ENCODE measurements at places on chromosomes 2 and 18. TPM values are rescaled to one million over a fixed set of nuclear protein-coding genes. Genes with fewer than 3 reads are reported as not detected.

- H3K4me3 ChIP-seq: no peak overlapping the region
- H3K27ac ChIP-seq: no peak overlapping the region
These were observed 128.4 kb upstream of the MC4R start for GRCh38 chr18:60500960-60501359.

- H3K27me3 ChIP-seq: no peaks in the 10 kb centered on the region
These were observed 276.5 kb upstream of the MC4R start for GRCh38 chr18:60649107-60649506.

DNA sequence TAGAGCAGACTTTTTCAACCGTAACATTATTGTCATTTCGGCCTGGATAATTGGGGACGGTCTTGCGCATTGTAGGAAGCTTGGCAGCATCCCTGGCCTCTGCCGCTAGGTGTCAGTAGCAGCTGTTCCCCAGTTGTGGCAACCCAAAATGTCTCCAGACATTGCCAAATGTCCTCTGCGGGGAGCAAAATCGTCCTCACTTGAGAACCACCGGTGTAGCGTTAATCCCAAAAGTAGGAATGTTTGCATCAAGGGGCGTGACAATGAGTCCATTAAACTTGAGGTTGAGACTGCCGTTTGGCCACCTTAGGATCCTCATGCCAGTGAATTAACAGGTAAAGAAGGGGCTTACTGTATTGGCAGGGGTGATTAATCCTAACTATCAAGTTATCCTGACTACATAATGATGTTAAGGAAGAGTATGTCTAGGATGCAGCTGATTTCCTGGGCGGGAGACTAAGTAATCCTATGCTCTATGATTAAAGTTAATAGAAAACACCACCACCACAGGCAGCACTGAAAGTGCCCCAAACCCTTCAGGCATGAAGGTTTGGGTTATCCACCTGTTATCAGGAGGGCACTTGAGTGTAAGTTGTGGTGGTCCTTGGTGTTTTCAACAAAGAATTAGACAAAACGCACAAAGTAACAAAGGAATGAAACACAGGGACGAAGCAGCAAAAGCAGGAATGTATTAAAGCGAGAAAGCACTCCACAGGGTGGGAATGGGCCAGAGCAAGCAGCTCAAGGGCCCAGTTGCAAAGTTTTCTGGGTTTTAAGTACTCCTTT is 4.9 kb upstream of the ZC3H8 start:
- no peaks in the 10 kb centered on the region for H3K4me1 ChIP-seq
- peak overlapping the region; percentile 6 for H3K4me3 ChIP-seq
- no peaks in the 10 kb centered on the region for H3K36me3 ChIP-seq

GRCh38 chr2:200466425-200467418 is 43.1 kb downstream of the KCTD18 start:
- no peak overlapping the region for H3K4me3 ChIP-seq
- H3K27me3 ChIP-seq: no peaks in the 10 kb centered on the region
- H3K36me3 ChIP-seq: peaks cover 57% of the 10 kb centered on the region
- peaks cover 6% of the 10 kb centered on the region for H3K4me1 ChIP-seq
- H3K27ac ChIP-seq: peak overlapping the region; percentile 51

The RFTN2 gene
- 4.5 TPM for total RNA-seq

DNA sequence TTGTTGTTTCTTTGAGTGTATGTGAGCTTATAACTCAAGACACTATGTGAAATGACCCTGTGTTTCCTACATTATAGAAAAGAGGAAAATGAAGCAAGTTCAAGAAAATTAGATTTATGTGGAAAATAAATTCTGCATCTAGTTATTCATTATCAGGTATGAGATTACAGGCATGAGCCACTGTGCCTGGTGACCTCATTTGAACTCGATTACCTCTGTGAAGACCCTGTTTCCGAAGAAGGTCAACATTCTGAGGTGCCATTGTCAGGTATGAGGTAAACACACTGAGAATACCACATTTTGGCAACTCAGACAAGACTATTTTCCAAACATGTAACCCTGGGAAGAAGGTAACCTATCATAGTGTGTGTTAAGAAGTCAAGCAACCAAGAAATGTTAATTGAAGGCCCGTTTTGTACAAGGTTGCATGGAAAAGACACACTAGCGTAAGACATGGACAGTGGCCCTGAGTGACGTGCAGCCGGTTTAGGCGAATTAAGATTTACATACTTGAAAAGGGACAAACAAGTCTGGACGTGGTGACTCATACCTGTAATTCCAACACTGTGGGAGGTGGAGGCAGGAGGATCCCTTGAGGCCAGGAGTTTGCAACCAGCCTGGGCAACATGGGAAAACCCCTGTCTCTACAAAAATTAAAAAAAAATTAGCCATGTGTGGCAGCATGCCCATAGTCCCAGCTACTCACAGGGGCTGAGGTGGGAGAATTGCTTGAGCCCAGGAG is 186.6 kb downstream of the NEDD4L start:
- H3K27me3 ChIP-seq: no peaks in the 10 kb centered on the region
- no peaks in the 10 kb centered on the region for H3K36me3 ChIP-seq
- DNase-seq: no peak
- no peaks in the 10 kb centered on the region for H3K4me1 ChIP-seq
- H3K27ac ChIP-seq: no peak overlapping the region
- H3K4me3 ChIP-seq: no peak overlapping the region

The PSD4 gene
- 2.4 TPM for total RNA-seq

The PIAS2 gene
- total RNA-seq: 14.3 TPM

- H3K36me3 ChIP-seq: peaks cover 95% of the 10 kb centered on the region
- H3K4me1 ChIP-seq: peaks cover 9% of the 10 kb centered on the region
- no peaks in the 10 kb centered on the region for H3K27me3 ChIP-seq
- H3K4me3 ChIP-seq: no peak overlapping the region
- DNase-seq: no peak
These were observed 9.9 kb downstream of the CCT7 start for GRCh38 chr2:73243884-73244570.

The CFC1 gene
- total RNA-seq: 13.4 TPM

The DCDC2C gene
- not detected for total RNA-seq

The POTEJ gene
- total RNA-seq: 2.6 TPM

The MLPH gene
- total RNA-seq: 108 TPM

GRCh38 chr18:45658756-45659155 is 43.5 kb downstream of the SLC14A2 start:
- H3K4me3 ChIP-seq: no peak overlapping the region
- H3K36me3 ChIP-seq: no peaks in the 10 kb centered on the region
- DNase-seq: no peak
- H3K27ac ChIP-seq: no peak overlapping the region
- no peaks in the 10 kb centered on the region for H3K4me1 ChIP-seq

- H3K27me3 ChIP-seq: no peaks in the 10 kb centered on the region
- no peak overlapping the region for H3K27ac ChIP-seq
- no peak for DNase-seq
These were observed 163.7 kb upstream of the APCDD1 start for GRCh38 chr18:10290638-10291235.

GRCh38 chr2:858646-859045 is 92.0 kb upstream of the SNTG2 start:
- no peaks in the 10 kb centered on the region for H3K4me1 ChIP-seq
- H3K27ac ChIP-seq: no peak overlapping the region
- no peak overlapping the region for H3K4me3 ChIP-seq

The DLX2 gene
- total RNA-seq: not detected

DNA sequence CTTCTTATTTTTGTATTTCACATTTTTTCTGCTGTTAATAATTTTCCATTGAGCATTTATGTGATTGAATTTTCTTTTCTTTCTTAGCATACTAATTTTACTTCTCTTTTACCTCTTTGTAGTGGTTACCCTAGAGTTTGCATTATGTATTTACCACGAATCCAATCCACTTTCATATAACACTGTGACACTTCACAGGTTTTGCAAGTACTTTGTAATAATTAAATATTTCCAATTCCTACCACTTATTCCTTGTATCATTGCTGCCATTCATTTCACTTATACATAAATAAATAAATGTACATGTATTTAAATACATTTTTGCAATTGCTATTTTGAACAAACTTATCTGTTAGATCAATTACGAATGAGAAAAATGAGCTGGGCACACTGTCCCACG is 110.8 kb downstream of the TGIF1 start:
- no peak for DNase-seq
- H3K4me3 ChIP-seq: no peak overlapping the region
- H3K27ac ChIP-seq: no peak overlapping the region
- H3K27me3 ChIP-seq: no peaks in the 10 kb centered on the region
- no peaks in the 10 kb centered on the region for H3K4me1 ChIP-seq

The ACYP2 gene
- total RNA-seq: 32.7 TPM

The HOXD12 gene
- total RNA-seq: not detected

The TTR gene
- not detected for total RNA-seq

DNA sequence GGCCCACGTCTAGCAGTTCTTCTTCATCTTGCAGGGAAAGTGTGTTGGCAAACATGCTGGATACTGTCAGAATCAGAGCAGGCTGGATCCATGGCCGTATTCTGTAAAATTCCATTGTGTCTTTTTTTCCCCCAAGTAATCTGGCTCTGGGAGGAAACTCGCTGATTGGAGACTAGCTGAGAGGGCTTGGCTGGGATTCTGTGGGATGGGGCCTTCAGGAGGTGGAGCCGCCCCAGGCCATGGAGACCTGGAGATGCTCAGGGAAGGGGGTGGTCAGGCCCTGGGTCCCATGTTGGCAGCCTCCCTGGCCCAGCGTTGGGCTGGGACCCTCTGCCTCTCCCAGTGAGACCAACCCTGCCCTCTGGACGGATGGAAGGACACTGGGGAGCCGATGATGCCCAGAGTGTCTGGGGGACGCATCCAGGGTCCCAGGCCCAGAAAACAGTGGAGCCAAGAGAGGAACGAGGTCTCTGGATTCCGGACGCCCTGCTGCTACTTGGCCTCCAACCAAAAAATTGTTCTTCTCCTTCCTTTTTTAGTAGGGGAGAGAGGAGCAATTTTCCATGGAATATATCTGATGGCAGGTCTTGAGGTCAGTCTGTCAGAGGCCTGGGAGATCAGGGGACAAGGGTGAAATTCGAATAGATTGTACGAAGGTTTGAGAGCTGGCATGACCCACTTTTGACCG is 114.5 kb downstream of the AGAP1 start:
- H3K4me3 ChIP-seq: no peak overlapping the region
- H3K27ac ChIP-seq: peak overlapping the region; percentile 68
- no peak for DNase-seq
- H3K36me3 ChIP-seq: no peaks in the 10 kb centered on the region
- H3K4me1 ChIP-seq: no peaks in the 10 kb centered on the region
- H3K27me3 ChIP-seq: no peaks in the 10 kb centered on the region

DNA sequence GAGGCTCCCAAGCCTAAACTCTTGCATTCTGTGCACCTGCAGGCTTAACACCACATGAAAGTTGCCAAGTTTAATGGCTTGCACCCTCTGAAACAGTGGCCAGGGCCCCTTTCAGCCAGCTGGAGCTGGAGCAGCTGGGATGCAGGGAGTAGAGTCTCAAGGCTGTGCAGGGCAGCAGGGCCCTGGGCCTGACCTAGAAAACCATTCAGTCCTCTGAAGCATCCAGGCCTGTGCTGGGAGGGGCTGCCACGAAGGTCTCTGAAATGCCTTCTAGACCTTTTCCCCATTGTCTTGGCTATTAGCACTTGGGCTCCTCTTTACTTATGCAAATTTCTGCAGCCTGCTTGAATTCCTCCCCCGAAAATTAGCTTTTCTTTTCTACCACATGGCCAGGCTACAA is 10.6 kb upstream of the SFT2D3 start:
- peak; percentile 36 for DNase-seq
- H3K27ac ChIP-seq: no peak overlapping the region
- no peaks in the 10 kb centered on the region for H3K36me3 ChIP-seq
- peaks cover 15% of the 10 kb centered on the region for H3K4me1 ChIP-seq
- H3K4me3 ChIP-seq: no peak overlapping the region

The MC5R gene
- total RNA-seq: not detected

GRCh38 chr2:72003796-72004195 is 143.9 kb downstream of the CYP26B1 start:
- H3K4me3 ChIP-seq: no peak overlapping the region
- H3K27ac ChIP-seq: no peak overlapping the region
- H3K27me3 ChIP-seq: no peaks in the 10 kb centered on the region
- H3K4me1 ChIP-seq: no peaks in the 10 kb centered on the region
- peak; percentile 34 for DNase-seq

All from right atrium auricular region (tissue), 2 donors.